Stimulated activated CD8-positive, alpha-beta memory T cell treated with anti-CD3 and anti-CD28 coated beads, Interleukin-4, amount 100 ng/mL, for 4 hours (primary cell): ENCODE measurements at places on chromosomes 16 and 17.

DNA sequence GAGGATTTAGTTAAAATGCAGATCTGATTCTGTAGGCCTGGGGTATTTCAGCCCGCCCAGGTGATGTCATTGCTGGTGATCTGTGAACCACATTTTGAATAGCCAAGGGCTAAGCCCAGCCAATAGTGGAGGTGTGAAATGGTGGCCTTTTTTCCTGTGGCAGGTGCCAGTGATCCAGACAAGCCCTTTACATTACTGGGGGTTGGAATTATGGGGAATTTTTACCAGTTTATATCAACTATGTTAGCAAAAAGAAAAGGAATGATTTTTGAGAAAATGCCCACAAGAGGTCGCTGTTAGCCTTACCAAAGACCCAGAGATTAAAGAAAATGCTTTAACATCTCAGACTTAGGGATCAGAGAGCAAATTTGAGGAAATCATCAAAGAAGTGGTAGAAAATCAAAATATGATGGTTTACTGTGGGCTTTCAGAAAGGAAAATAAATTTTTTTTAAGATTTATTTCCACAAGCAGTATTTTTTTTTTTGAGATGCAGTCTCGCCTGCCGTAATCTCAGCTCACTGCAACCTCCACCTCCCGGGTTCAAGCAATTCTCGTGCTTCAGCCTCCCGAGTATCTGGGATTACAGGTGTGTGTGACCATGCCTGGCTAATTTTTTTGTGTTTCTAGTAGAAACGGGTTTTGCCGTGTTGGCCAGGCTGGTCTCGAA is 3.9 kb downstream of the VPS35L start:
- DNase-seq, result no peak

- DNase-seq, result peak; percentile 4
Observed at GRCh38 chr16:71894229-71894920, 956 bp upstream of the IST1 start.

DNA sequence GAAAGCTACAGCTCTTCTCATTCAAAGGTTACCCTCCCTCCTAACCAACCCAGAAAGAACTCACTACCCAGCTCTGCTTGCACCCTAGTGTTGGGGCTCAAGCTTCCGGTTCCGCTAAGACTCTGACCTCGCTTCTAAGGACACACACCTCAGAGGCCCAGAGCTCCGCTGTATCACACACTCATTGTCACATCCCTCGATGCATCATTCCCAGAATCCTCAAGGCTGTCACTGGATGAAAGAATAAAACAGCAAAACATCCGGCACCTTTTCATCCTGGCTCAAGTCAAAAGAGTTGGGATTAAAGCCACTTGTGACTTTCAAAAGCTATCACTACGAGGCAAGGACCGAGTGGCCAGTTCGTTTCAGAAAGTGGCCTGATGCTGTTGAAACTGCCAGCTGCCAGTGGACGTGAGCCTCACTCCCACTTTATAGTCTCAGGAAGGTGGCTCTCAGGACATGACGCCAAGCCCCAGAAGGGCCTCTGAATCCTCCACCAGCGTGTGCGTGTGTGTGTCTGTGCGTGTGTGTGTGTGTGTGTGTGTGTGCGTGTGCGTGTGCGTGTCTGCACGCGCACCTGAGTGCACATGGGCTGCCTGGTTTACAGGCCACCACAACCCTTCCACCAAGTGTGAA is 29.0 kb downstream of the ZFHX3 start:
- DNase-seq, result no peak

DNA sequence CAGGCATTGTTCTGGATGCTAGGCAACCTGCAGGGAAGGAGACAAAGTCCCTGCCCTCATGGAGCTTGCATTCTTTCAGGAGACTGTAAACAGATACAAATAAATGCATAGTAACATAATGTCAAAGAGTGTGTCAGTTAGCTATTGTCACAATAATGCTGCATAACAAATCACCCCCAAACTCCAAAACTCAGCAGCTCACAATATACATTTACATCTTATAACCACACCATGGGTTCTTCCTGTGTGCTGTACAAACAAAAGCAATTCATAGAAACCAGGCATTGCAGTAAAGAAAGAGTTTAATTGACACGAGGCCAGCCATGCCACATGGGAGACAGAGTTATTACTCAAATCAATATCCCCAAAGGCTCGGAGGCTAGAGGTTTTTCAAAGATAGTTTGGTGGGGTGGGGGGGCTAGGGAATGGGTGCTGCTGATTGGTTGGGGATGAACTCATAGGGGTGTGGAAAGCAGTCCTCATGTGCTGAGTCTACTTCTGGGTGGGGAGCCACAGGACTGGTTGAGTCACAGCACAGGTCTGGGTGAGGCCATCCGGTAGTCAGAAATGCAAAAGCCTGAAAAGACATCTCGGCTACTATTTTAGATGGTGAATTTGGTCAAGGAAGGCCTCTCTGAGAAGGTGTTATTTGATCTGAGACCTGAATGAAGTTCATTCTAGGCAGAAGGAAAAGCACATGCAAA is 79.0 kb downstream of the GPRC5B start:
- DNase-seq, result no peak

DNA sequence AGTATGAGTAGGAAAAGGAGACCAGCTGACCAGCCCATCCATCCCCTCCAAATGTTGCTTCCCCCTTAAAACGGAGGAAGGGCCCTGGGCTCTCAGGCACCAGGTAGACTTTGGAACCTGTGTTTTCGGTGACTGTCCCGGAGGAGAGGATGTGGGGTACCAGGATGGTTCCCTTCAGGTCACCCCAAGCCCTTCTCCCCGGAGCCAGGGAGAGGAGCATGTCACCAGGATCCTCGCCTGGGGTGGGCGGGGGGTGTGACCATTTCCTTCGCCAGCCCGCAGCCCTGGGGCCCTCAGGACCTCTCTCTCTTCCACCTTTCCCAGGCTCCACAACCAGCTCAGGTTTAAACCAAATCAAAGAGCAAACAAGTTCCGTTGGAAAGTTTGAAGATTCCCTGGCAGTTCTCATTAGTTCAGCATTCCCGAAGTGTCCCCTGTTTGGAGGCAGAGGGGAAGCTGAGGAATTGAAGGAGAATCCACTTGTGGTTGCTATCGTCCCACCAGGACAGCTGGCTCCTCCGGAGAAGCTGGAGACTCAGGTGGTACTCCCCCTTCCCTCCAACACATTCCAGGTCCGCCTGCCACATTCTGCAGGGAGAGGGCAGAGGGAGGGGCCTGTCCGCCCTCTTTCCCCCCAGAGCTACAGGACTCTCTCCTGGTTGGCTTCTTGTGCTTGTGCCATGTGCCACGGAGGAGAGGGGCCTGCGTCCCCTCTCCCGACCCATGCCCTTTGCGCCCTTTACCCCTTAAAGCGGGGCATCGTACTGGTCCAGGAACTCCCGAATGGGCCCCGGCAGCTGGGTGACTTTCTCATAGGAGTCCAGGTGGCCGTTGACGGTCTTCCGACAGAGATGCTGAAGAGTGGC is 2.0 kb downstream of the SOCS3 start:
- no peak for DNase-seq

DNA sequence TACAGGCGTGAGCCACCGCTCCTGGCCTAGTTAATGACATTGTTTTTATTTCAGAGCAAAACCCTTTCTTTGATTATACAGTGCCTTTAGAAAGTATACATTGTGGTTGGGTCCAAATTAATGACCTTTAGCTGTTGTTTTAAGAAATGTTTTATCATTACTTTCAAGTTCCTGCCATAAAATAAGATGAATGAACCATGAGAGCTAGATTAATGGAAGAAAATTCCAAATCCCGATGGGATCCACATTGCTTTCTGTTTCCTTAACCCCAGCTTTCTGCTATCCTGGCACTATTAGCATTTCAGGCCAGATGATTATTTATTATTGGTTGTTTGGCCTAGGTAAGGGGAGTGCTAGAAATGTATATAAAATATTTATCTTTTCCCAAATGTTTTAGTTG is 131.7 kb downstream of the ABCC1 start:
- DNase-seq, result no peak

DNA sequence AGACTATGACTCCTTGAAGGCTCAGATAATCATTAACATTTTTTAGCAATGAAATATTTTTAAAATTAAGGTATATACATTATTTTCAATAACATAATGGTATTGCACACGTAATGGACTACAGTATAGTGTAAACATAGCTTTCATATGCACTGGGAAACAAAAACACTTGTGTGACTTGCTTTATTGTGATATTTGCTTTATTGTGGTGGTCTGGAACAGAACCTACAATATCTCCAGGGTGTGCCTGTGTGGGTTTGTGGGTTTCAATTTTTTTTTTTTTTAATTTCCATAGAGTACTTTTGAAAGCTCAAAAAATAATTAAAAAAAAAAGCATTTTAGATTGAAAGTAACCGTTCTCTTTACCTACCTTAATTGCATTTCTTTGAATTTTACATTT is 25.3 kb downstream of the CYLD start:
- no peak for DNase-seq

GRCh38 chr16:3687792-3688191 is 29.5 kb downstream of the TRAP1 start:
- no peak for DNase-seq

- no peak for DNase-seq
Observed at GRCh38 chr16:87877942-87878507, 8.7 kb upstream of the SLC7A5 start.
